ENCODE measurements at places on chromosomes 6 and 20. TPM values are rescaled to one million over a fixed set of nuclear protein-coding genes. Genes with fewer than 3 reads are reported as not detected.

DNA sequence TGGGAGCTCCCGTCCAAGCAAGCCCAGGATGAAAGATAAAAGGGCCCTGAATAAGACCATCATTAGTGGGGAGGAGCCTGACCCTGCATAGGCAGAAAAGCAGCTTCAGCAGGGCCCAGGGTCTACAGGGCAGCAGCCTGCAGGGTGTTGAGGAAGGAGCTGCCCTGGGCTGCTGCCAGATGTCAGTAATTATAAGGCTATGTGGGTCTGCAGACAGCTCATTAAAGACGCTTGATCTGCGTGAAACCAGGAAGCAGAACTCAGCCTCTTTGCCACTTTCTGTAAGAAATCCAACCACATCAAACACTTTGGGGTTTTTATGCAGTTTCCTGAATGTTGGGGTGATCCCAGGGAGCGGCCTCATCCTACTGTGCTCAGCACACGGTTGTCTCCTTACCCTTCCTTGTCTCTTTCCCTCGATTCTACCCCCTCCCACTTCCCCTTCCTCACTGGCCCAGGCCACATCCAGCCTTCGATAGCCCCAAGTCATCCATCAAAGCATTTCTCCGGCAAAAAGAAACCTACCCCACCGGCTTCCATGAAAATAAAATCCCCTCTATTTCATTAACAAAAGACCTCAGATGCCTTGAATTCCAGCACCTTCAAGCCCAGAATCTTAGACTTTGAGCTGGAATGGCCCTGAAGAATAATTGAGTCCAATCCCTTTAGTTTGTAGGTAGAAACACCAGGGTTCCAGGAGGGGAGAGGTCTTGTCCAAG is 1.0 kb upstream of the TGM6 start:
- no peak for DNase-seq

DNA sequence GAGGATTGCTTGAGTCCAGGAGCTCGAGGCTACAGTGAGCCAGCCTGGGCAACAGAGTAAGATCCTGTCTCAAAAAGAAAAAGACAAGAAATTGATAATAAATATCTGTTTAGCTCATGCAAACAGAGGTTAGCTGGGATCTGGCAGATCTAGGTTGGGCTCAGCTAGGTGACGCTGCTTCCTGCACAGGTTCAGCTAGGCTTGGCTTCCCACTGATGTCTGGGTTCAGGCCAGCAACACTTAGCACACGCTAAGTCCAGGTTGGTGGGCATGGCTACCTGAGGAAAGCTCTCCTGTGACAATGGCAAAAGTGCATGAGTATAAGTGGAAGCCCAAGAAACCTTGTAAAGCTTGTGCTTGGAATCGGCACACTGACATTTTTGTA is 48.7 kb downstream of the RIN2 start:
- DNase-seq: no peak

DNA sequence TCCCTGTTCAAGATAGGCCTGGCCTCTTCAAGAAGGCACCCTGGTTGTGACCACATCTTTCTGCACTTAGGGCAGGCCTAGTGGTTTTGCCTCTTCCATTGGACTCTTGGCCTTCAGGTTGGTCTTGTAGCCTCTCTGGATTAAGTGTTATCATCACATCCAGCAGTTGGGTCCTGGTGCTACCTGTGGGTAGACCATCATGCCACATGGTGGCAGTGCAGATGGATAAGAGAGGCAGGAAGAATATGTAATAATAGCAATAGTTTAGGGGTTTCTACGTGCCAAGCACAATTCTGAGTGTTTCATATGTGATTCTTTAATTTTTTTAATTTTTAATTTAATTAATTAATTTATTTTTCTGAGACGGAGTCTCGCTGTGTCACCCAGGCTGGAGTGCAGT is 28.5 kb upstream of the SNRPB2 start:
- DNase-seq: no peak

- peak; percentile 82 for DNase-seq
Measured at GRCh38 chr20:26169506-26169905, 472.9 kb upstream of the ZNF337 start.

GRCh38 chr20:46353500-46354206 is 45.4 kb upstream of the CDH22 start:
- no peak for DNase-seq

Gene COL21A1
- 0.53 TPM for total RNA-seq

Gene LY6G6F
- not detected for total RNA-seq

Gene FNDC1
- total RNA-seq: 8.6 TPM

Gene ATP6V1G2
- 3.4 TPM for total RNA-seq

All from astrocyte (in vitro differentiated cells and primary cell).